ENCODE measurements at places on chromosomes 13 and 19. TPM values are rescaled to one million over a fixed set of nuclear protein-coding genes. Genes with fewer than 3 reads are reported as not detected.

- no peak for DNase-seq
Observed at GRCh38 chr19:5961969-5962945, 15.7 kb downstream of the RANBP3 start.

DNA sequence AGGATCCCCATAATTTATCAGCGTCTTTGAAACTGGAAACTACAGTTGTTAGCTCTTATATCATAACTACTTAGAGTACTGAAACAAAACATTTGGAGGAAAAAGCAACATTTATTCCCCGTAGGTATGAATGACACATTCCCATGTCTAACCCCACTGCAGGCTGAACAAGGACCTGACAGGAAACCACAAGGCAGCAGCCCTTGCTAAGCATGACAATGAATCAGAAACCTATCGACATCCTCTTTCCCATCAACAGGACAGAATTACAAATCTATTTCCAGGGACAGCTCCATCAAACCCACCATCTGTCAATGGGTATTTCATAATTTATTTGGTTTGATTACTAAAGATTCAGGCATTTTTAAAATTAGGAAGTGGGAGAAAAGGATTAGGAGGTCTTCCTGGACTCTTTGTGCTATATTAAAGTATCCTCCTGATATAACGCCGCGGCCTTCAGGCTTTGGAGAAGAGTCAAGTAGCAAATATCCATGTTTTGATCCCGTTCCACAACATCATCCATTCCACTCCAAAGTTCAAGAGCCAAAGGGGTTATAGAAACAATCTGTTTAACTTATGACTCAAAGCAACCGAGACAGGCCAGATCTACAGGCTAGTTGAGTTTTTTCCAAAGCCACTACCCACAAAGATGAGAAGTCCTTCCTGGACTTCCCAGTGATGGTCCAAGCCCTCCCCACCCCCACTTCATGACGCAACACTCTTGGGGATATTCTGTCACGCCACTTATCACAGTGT, 51.1 kb downstream of the FAM216B start:
- DNase-seq: no peak

GRCh38 chr13:65309906-65310305, 1920.2 kb downstream of the PCDH9 start:
- DNase-seq: no peak

DNA sequence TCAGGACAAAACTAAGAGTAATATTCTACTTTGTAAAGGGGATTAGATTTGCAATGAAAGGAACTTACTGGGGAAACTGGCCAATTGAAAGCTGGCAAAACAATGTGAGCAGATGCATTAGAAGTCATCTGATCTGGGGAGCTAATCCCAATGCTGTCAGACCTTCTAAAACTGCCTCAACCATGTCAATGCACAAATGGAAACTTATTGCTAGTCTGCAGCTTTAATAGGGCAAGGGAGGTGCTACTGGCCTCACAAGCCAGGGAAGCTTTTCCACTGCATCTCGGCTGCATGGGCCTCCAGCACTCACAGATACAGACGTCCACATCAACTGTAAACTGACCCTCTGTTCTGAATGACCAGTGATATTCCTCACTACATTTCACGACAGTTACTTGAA, 154.2 kb downstream of the LHFPL6 start:
- no peak for DNase-seq

DNA sequence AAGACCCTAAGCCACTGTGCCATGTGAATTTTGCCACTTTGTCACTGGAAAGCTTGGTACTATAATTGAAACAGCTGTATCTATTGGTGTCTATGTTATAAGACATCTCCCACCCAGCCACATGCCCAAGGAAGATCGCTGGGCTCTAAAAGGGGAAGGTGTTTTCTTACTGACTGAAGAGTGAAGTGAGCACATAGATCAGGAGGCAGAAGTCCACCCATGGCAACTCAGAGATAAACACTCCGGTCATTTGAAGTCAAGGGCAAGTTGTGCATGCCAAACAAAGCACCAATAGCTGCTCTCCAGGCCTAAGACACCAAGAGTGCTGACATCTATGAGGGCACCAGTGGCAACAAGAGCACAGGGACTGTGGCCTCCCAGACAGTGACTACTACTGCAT, 153.8 kb downstream of the KCTD12 start:
- DNase-seq: no peak

GRCh38 chr13:35144166-35144890, 202.3 kb downstream of the NBEA start:
- DNase-seq: no peak

DNA sequence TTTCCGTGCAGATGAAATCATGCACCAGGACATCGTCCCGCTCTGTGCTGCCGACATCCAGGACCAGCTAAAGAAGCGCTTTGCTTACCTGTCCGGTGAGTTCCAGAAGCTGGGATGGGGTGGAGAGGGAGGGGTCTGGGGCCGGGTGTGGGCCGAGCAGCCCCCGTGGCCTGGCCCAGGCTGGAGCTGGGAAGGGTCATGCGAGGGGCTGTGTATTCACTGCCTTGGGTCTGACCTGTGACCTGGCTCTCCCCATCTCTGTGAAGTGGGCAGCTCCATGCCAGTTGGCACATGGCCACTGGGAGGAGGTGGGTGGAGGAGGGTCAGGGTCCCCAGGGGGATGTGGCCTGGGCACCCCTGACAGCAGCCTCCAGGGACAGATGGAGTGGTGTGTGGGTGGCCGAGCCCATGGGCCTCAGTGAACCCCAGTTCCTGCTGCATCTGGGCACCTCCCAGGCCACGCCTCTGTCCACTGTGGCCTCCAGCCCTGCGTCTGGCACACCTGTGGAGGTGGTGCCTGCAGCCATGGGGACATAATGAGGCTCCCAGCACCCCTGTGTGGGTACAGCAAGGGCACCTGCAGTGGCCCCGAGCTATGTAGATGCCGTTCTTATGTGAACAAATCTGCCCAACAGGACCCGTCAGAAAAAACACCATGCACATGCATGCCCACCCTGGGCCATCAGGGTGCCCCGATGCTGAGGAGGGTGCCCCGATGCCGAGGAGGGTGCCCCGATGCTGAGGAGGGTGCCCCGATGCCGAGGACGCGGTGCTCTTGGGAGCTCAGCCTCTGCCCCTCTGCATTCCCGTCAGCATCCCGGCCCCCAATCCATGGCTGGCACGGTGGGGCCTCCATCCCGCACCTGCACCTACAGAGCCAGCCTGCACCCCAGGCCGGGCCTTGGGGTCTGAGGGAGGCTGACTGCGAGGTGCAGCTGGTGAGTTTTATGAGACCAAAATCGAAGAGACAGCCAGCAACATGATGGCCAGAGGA, 46.0 kb downstream of the MCF2L start:
- DNase-seq: no peak

DNA sequence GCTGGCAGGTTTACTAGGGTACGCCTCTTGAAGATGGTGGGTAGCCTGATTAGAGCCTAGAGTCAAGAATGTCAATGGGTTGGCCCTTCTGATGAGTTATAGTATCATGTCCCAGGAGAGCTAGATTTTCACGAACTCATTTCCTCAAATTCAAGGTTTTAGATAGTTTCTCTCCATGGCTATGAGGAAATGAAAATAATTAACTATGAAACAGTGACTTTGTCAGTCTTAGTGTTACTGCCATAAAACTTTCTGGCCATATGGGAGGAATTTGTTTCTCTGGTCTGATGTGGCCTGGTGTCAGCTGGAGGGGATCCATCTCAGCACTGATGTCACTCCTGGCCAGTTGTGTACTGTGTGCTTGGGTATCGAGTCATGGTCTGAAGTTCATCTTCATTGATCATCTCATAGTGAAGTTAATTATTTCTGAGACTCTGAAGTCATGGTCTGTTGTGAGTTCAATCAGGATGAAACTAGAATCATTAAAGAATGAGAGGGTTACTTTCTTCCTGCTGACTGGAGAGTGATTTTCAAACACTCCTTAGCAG, 49.4 kb upstream of the TNFSF11 start:
- no peak for DNase-seq

DNA sequence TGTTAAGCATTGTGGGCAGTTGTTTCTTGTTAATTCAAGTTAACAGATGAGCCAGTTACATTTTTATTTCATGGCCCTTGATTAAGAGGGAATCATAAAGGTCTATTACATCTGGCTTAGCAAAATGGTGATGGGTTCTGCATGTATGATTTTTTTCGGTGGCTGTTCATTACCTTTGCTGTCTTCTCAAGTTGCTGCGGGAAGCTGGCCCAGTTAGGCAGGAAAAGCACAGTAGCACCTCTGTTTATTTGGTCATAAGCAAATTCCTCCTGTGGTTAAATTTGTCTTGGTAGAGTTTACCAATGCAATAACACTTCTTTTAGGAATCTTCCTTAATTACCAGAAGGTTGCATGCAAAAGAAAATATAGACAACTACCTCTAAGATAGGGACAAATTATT, 104.5 kb downstream of the FRY start:
- no peak for DNase-seq

- DNase-seq: no peak
Observed at GRCh38 chr19:54457773-54458647, 5.6 kb downstream of the LENG9 start.

FGF21 gene
- total RNA-seq: not detected

CYP2A7 gene
- total RNA-seq: not detected

SIGLEC10 gene
- total RNA-seq: 1.7 TPM

OLFM4 gene
- total RNA-seq: 30.1 TPM

SHC2 gene
- total RNA-seq: 7.1 TPM

GFY gene
- total RNA-seq: not detected

DBP gene
- 5.7 TPM for total RNA-seq

PCDH8 gene
- 2.7 TPM for total RNA-seq

OR7A10 gene
- total RNA-seq: not detected
